ENCODE measurements at places on chromosomes 2 and 18. TPM values are rescaled to one million over a fixed set of nuclear protein-coding genes. Genes with fewer than 3 reads are reported as not detected.

LOXHD1 gene
- not detected for total RNA-seq

IL1R1 gene
- total RNA-seq: 4.7 TPM

OSR1 gene
- total RNA-seq: 8.1 TPM

SLC23A3 gene
- 0.11 TPM for total RNA-seq

UGT1A9 gene
- total RNA-seq: not detected

SERPINB10 gene
- 0.08 TPM for total RNA-seq

CHRND gene
- total RNA-seq: not detected

NTSR2 gene
- total RNA-seq: not detected

ADCYAP1 gene
- not detected for total RNA-seq

Data from hair follicular keratinocyte (primary cell).